Mammary epithelial cell (primary cell): ENCODE measurements at places on chromosomes 5 and 9.

DNA sequence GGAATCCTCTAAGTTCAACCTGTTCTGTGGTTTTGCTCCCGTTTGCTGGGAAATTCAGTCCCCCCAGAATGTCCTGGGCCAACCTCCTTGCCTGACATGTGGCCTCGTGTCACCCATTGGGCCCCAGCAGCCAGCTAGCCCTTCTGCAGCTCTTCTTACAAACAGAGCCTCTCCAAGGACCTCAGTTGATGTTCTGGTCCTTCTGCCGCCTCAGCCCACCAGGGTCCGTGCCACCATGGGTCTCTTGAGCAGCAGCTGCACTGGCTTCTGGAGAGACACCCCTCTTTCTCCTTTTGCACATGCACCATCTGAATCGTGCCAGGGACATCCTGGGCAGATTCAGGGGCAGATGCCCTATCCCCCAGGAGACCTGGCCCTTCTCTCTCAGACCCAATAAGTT lies 85.0 kb downstream of the LMX1B start:
- DNase-seq, result no peak

- no peak for DNase-seq
These were observed 2.7 kb downstream of the FYB1 start for GRCh38 chr5:39216631-39217030.

DNA sequence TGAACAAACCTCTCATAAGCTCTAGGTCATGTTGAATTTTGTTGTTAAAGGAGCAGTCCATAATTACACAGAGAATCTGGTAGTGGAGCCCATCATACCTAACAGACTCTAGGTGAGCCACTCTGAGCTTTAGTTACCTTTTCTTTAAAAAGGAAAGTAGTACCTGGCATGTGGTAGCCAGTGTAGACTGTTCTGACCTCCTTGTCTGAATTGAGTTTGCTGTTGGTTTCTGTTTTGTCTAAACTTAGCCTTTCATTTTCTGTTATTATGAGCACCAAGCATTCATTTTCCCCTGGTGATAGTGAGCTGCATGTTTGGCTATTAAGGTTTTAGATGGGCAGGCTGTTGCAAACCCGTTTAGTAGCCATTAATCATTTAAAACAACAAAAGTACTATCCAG lies 112.2 kb downstream of the MAST4 start:
- DNase-seq, result no peak

GRCh38 chr9:111232997-111233790 lies 96.8 kb downstream of the OR2K2 start:
- no peak for DNase-seq

DNA sequence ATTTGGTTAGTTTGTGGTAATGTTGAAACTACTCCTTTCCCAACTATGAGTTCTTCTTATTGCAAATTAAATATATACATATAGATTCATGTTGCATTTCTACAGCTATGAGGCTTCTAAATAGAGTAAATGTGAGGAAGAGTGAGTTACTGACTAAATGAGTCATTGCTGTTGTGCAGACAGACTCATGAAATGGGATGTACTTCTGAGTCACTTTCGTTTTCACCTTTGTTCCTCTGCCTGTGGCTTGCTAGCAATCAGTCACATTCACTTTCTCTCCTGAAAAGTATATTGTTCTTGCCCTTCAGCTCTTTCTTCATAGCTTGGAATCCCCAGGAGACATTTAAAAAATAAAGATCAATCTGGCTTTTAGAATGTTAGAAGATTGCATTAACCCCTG lies 295.5 kb upstream of the SMC2 start:
- DNase-seq, result peak; percentile 84

GRCh38 chr9:19913151-19913550 lies 124.3 kb upstream of the SLC24A2 start:
- DNase-seq, result peak; percentile 55

DNA sequence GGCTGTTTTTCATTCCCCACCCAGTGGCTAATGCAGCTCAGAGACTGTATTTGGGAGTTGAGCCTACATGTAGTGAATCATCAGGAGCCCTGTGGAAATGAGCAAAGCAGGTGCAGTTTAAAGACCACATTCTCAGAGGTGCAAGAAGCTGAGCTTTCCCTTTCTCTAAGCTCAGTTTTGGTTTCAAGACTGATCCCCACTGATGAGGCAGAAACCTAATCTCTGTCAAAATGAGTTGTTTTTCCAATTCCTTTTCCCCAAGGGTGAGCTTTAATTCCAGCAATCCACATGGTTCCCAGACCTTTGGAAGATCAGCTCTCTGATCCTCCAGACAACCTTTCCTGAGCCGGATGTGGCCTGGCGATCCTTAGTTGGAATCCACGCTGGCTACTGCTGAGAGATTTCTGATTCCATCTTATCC lies 420.5 kb downstream of the EBF1 start:
- no peak for DNase-seq

DNA sequence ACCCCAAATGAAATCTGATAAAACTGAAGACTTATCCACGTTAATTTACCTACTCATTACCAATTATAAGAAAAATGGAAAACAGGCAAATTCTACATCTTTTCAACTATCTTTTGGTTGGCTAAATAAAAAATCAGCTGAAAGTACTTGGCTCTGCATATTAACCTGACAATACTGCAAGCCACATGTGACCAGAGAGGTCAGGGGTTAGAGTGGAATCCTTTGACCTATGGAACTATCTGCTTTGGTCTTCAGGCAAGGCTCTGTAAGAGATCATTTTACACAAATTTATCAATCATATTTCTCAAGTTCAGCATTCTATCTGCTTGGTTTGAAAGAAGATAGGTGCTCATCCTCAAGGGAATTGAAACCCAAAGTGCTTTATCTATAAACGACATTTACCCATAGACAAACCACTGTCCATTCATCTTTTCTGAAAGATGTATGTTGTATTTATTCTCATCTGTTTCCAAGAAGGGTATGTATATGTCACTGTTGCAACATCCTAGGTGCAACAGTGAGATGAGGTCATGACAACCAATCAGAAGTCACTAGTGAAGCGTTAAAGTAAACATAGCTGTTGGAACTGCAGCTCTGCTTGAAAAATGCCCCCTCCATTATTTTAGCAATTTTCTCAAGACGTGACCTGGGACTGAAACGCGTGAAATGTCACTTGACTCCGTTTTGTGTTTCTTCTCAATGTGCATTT lies 144.9 kb upstream of the POU5F2 start:
- no peak for DNase-seq

DNA sequence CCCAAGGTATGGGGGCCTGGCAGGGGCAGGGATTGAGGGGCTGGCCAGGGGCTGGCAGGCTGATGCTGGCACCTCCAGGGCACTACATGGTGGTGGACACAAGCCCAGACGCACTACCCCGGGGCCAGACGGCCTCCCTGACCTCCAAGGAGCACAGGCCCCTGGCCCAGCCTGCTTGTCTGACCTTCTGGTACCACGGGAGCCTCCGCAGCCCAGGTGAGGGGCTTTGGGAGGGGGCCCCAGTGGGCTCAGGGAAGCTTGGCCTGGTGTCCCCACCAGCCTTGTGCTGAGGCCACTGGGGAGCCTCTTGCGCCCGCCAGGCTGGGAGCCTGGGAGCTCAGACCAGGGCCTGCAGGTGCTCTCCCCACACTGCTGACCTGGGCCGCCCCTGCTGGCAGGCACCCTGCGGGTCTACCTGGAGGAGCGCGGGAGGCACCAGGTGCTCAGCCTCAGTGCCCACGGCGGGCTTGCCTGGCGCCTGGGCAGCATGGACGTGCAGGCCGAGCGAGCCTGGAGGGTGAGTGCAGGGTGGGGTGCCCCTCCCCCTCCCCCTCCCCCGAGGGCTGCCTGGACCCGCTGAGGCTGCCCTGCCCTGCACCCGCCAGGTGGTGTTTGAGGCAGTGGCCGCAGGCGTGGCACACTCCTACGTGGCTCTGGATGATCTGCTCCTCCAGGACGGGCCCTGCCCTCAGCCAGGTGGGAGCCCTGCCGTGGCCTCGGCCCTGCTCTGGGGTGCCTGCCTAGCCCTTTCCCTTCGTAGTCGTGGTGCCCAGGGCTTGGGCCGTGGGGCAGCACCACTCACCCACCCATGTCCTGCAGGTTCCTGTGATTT lies 5.7 kb downstream of the MAMDC4 start:
- DNase-seq, result no peak

- no peak for DNase-seq
These were observed 9.1 kb downstream of the ZNF300 start for GRCh38 chr5:150895431-150896428.

GRCh38 chr5:16477541-16477940 lies 11.9 kb upstream of the ZNF622 start:
- no peak for DNase-seq

DNA sequence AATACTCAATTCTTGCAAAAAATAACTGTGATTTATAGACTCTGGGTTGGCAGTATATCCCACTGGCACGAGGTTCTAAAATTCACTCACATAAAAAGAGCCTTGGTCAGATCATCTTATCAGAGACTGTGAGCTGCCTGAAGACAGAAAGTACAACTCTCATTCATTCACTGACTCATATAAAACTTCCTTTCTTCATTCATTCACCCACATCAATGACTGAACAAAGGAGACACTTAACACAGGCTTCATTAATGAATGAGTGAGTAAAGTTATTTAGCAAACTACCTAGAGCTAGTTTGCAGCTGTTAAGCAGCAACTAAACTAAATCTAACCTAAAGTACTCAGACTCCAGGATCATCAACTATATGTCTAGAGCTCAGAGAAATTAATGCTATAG lies 214.7 kb downstream of the DENND1A start:
- peak; percentile 7 for DNase-seq

GRCh38 chr5:8633696-8634095 lies 764.7 kb downstream of the MTRR start:
- peak; percentile 5 for DNase-seq

- no peak for DNase-seq
These were observed 466.1 kb downstream of the PTPRD start for GRCh38 chr9:10146517-10147331.

DNA sequence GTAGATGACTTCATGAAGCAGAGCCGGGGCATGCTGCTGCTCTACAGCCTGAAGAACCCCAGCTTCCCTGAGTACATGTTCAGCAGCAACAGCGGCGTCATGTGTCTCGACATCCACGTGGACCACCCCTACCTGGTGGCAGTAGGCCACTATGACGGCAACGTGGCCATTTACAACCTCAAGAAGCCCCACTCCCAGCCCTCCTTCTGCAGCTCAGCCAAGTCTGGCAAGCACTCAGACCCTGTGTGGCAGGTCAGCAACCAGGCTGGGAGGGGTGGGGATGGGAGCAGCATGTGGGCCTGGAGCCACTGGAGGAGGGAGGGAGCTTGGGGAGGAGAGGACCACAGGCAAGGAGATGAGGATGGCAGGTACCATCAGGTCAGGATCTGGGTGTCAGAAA lies 16.2 kb downstream of the ENHO start:
- DNase-seq, result no peak
